ENCODE measurements at places on chromosomes 3 and 15.

DNA sequence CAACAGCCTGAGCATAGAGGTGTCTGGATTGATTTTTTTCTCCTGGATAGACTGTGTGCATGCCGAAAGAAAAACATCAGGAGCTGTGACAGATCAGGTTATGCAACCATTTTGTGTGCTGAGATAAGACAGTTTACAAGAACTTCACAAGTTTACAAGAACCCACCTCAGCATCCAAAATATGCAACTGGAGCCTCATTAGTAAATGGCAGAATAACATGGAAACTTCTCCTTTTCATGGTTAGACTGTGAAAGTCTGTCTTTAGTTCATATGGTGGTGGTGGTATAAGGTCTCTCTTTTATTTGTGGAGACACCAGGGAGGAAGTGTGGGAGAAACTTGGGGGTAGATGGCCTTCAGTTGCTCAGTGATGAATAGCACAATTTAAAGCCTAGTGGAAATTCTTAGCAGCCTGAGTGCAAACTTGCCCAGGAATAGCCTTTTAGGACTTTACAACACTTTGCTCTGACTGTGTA, 3.7 kb upstream of the ZNF609 start:
- DNase-seq = no peak

DNA sequence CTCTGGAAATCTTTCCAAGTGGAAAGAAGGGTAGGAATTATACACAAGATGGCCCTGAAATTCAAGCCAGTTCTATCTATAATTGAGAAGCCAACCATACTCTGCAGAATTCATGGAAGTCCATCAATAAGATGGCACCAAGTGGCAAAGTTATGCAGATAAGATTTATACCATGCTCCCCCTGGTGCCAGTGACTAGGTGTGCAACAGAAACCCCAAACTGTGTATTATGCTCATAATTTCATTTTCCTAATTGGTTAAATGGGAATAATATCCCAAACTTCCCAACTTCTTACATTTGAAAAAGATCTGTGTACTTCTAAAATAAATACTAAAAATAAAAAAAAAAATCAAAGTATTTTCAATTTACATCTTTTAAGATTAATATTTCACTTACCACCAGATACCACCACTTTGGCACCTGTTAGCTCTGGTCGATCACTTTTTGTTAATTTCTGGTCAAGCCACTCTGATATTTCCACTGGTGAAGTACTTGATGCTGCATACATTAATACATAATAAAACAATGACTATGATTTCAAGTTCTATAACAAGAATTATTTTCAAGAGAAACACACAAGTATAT, 25.9 kb downstream of the ETFA start:
- DNase-seq = no peak

GRCh38 chr15:91909574-91909973, 56.1 kb downstream of the SLCO3A1 start:
- DNase-seq = no peak

GRCh38 chr3:197353001-197353866, 54.8 kb upstream of the DLG1 start:
- no peak for DNase-seq

DNA sequence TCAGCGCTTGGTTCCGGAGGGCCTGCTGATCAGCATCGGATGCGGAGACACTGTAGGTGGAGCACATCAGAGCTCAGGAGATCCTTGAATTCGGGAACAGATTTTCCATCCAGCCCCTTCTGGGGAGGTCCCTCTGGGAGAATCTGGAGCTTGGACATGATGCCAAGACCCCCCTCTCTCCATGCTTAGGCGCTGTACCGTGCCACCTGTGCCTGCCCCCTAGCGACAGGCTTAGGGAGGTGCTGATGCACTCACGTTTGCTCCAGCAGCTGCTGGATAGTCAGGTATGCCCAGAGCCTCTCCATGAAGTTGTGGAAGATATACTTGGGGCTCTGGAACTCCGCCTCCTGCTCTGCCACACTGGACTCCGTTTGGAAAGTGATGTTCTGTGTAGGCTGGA, 9.7 kb downstream of the ITIH4 start:
- no peak for DNase-seq

DNA sequence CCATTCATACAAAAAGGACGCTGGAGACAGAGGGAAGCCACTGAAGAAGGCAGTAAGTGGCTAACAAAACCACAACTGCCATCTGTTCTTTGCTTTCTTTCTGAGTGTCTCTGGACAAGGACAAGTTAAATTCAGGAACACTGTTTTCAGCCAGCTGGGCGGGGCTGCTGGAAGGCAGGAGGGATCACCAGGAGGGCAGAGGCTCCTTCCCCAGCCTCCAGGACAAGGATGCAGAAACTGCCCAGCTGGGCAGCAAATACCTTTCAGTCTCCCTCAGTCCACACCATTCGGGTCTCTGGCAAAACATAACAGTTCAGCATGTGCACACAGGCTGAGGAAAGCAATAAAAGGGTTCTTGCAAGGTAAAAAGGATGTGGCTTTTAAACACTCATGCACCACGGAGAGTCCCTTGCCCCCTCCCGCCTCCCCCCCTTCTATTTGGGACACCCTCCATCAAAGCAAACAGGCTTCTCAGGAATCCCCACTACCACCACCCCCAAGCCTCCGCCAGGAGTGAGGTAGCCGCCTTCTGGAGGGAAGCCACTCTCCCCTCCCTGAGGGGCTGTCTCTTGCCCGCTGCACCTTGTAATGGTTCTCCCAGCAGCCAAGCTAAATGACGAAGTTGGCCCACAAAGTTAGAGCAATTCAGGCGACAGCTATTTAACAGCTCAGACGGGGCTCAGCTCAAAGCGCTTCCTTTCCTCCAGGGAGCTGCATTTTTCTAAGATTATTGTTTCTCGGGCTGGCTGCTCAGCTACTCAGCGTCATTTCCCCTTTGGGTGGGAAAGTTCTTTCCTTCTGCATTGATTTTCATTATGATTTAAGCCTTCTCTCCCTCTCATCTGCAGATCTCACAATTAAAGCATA, 3.8 kb downstream of the HEG1 start:
- DNase-seq = peak; percentile 68

GRCh38 chr3:189974359-189974758, 146.3 kb downstream of the P3H2 start:
- no peak for DNase-seq

DNA sequence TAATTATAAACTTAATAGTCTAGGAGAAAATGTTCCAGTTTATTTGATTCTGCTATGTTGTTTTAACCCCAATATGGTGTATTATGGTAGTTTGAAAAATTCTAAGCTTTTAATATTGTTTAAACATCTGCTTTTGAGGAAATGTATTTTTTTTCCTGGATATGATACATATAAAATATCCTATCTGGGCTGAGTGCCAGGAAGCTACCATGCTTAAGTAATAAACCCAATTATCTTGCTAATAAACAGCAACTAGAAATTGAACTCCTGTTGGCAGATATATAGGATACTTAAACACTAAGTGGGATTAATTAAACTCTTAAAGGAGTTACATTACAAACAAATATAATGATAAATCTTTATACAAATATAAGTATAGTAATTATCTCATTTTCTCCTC, 293.7 kb upstream of the GRM7 start:
- DNase-seq = no peak

DNA sequence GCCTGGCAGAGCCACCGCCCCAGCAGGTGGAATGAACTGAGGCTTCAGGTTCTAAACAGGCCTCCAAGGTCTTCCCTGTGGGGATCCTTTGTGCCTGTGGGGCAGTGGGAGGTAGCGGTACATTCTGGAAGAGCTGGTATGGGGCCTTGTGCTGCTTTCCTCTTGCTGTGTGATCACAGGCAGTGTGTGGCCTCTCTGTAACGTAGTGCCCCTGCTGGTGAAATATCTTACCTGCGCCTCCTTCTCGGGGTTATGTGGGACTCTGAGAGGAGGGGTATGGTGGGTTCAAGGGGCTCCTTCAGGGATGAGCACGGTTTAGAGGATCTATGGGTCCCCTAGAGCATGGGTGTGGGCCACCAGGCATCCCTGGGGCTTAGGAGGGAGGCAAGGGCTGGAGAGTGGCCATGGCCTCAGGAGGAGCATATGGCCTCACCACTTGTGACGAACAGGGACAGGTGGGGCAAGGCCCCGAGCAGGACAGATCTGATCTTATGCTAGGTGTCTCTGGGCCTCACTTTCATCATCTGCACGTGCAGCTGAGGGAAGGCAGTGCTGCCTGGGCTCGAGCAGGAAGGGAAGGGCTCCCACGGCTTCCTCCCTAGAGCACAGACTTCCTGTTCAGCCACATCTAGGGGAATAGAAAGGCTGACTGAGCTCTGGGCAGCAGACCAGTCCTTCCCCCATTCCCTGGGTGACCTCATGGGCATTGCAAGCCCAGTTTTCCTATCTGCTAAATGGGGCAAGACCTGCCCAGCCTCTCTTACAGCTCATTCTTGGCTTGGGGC, 1.9 kb upstream of the ALS2CL start:
- no peak for DNase-seq

DNA sequence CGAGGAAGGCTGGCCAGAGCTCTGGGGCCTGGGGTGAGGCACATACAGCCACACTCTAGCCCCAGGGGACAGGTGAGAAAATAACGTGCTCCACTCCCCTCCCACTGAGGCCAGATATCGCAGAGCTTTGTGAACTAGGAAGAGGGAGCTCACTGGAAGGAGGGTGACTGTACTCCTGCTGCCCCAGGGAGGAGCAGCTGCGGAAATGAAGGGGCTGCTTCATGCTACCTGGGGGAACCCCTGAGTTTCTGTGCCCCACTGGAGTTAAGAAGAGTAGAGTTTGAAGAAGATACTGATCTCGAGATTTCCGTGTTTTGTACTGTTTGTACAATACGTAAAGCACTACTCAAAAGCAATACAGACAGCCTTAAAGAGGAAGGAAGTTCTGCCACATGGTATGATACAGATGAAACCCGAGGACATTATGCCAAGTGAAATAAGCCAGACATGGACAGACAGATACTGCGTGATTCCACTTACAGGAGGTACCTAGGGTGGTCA, 44.6 kb downstream of the CMTM6 start:
- no peak for DNase-seq

- no peak for DNase-seq
Measured at GRCh38 chr3:181716966-181717365, 5.2 kb downstream of the SOX2 start.

- no peak for DNase-seq
Measured at GRCh38 chr3:121529308-121529707, 16.5 kb downstream of the POLQ start.

DNA sequence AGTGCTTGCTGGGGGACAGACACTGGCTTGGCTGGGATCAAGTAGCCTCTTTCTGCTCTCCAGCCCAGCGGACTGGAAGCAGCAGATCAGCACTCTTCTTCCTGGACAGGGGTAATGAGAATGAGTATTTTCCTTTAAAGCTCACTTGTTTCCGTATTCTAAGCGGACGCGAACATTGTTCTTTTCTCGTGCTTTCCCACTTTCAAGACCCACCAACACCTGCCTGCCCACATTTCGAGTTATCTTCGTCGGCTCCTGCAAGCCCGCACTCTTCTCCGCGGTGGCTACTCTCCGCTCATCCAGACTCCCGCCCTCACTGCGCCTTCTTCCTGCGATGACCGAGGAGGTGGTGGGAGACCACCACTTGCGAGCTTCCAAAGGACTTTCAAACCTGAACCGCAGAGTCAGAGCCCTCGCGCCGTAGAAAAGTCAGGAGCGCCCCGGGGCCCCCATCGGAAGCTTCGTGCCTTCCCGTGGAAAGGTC, 1.6 kb upstream of the PPM1L start:
- DNase-seq = no peak

DNA sequence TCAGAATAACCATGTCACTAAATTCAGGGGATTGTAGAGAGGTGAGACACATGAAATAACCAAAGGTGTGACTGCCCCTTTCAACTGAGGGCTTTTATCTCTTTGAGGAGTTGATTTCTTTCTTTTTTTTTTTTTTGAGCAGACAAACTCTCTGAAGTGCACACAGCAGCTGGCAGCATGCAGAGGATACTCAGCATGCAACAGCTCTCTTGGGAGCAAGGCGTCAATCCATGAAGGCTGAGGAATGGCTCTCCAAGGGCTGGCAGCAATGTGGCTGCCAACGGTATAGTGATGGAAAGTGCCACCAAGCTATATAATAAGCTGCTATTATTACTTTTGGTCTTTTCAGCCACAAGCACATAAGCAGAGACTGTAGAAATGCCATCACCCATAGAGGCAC, 226.7 kb upstream of the FEZF2 start:
- no peak for DNase-seq

DNA sequence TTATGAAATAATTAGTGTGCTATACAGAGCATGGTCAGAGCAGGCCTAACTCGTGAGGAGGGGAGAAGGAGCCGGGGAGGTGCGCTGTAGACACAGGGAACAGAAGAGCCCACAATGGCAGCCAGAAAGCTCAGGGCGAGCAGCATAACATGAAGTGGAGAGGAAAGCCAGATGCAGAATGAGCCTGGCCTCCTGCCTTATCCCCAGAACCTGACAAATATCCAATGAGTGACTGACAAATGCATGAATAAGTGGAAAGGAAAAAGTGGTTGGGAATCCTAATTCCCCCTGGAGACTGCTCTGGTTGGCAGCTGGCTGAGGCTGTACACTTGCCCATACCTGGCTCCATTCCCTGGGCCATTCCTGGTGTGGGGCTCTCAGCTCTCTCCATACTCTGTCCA, 9.2 kb upstream of the MST1R start:
- no peak for DNase-seq

All from stimulated activated CD8-positive, alpha-beta memory T cell treated with anti-CD3 and anti-CD28 coated beads, Interleukin-15, amount 100 ng/mL, for 48 hours (primary cell).